Activated T-cell treated with anti-CD3 and anti-CD28 coated beads for 24 hours (primary cell): ENCODE measurements at places on chromosomes 6 and 20.

DNA sequence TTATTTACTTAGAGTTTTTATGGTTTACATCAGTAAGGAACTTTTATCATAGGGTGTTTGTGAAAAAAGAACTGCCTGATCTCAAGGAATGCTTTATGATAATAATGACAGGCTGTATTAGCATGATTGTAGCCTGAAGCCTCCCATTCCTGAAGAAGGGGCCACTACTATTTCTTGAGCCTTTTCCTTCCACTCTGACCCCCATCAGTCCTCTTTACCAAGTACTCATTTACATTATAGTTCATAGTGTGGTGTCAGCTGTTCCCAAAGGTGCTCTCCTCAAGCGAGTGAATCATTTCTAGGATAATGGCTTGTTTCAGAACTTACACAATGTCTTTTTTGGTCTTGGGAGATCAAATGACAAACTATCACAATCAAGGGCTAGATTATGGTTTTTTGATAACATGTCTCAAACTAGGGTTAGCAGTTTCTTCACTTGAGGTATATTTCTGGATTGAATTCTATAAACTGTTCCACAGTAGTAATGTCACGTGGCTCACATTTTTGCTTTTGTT is 283.6 kb downstream of the CDKAL1 start:
- DNase-seq: no peak

GRCh38 chr6:163136681-163137397 is 277.7 kb upstream of the QKI start:
- no peak for DNase-seq

GRCh38 chr6:33815854-33816253 is 12.1 kb upstream of the MLN start:
- DNase-seq: no peak

DNA sequence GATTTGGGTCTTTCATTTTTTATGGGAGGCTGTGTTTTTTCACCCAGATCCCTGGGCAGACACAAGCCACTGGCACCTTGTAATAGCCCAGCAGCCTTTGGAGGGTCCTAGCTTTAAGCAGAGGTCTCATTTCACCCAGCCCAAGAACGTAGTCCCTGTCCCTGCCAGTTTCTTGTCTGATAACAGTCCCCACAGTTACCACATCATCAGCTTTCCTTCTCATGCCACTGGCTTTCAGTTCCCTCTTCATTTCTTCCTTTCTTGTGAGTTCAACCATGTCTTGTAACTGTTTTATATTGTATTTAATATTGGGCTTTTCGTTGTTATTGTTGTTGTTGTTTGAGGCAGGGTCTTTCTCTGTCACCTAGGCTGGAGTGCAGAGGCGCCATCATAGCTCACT is 10.6 kb downstream of the PNPLA1 start:
- no peak for DNase-seq

GRCh38 chr6:20719980-20720379 is 185.7 kb downstream of the CDKAL1 start:
- no peak for DNase-seq

DNA sequence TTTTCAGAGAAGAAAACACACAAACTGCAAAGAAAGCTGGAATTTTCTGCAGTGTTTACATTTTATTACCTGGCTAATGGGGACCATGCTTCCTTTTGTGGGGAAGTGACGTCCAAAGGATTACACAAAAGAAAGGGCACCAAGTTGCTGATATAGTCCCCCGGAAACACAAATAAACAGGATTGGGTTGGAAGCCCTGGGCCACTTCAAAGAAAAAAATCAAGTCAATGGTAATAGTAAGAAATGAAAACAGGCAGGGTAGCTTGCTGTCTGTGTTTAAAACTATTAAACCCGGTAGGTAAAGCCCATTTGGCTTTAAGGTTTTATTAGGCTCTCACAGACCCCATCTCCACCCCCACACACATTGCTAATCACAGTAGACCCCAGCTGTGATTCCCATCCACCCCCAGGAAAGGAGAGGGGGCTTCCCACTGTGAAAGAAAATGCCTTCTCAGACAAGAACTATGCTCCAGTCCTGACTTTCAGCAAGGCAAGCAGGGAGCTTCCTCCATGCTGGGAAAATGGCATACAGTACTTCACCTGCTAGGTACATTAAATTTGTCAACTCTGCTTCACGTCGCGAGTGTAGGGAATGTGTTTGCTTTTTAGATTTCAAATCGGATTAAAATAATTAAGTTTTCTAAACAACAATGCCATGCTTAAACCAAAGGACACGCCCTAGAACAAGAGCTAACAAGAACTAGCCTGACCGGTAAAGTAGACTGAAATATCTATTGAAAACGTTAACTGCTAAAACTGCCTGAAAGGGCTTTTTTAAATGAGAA is 1.1 kb downstream of the PERP start:
- no peak for DNase-seq

- no peak for DNase-seq
These were observed 133.9 kb downstream of the JPH2 start for GRCh38 chr20:44053046-44053445.
